NCI-H1930 (cell line): ENCODE measurements at places on chromosomes 6 and 20.

GRCh38 chr6:54299542-54300269 lies 8.5 kb upstream of the TINAG start:
- no peak for DNase-seq

DNA sequence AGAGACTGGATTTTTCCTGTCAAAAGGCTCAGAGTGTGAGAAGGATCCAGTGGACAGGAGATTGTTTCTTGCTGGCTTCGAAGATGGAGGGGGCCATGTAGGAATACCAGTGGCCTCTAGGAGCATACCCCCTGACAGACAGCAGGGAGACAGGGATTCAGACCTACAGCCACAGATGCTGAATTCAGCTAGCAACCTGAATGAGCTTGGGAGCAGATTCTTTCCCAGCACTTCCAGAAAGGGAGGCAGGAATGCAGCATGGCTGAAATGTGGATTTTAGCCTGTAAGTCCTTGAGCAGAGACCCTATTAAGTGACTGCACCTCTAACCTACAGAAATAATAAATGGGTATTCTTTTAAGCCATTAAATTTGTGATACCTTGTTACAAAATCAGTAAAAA lies 44.6 kb downstream of the STXBP5 start:
- DNase-seq = no peak

DNA sequence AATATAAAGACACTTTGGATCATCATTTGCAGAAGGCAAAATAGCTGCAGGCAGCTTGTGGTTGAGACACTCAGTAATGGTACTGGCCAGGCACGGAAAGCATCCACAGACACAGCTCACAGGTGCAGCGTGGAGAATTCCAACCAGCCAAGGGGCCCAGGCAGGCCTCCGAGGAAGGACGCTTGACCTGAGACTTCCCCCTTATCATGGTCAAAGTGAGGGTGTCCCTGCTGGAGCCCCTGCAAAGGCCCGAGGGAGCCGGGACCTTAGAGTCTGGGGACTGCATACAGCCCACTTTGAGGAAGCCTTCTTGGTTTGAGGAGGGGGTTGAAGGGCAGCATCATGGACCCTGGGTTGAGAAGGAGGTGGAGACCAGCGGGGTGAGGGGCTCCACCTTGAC lies 15.1 kb upstream of the MYT1 start:
- no peak for DNase-seq

- DNase-seq = no peak
Observed at GRCh38 chr20:9236458-9236857, 167.6 kb downstream of the PLCB4 start.

DNA sequence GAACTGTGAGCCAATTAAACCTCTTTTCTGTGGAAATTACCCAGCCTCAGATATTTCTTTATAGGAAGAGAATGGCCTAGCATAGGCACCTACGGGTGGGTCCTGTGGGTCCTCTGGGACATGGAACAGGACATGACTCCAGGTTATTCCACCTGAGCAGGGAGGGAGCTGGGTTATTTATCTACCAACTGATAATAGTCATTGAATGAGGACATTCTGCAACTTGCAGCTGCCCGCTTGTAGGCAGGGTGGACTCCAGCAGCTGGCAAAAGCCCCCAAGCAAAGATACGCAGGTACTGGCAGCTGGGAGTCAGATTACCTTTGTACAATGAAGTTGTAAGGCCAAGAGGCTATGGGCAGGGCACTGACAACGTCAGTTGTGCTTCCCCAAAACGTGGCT lies 1.4 kb upstream of the BANF2 start:
- DNase-seq = no peak

GRCh38 chr6:161056451-161056850 lies 64.9 kb downstream of the MAP3K4 start:
- DNase-seq = no peak

- no peak for DNase-seq
Observed at GRCh38 chr6:147709396-147710272, 201.1 kb downstream of the SAMD5 start.

GRCh38 chr20:62799459-62799858 lies 3.2 kb downstream of the MRGBP start:
- no peak for DNase-seq

- DNase-seq = no peak
Observed at GRCh38 chr20:15235471-15236198, 898.2 kb upstream of the FLRT3 start.

- no peak for DNase-seq
Observed at GRCh38 chr6:35386989-35387388, 44.6 kb downstream of the PPARD start.

GRCh38 chr20:49320460-49320859 lies 42.6 kb upstream of the ZNFX1 start:
- no peak for DNase-seq
